Forelimb muscle (tissue), 1 donor: ENCODE measurements at places on chromosomes 5 and 9. TPM values are rescaled to one million over a fixed set of nuclear protein-coding genes. Genes with fewer than 3 reads are reported as not detected.

The LURAP1L gene
- 10.9 TPM for polyA plus RNA-seq

The MAN2A1 gene
- polyA plus RNA-seq = 40.4 TPM

The RFESD gene
- polyA plus RNA-seq = 2.7 TPM

The IFNE gene
- polyA plus RNA-seq = not detected

The C5orf52 gene
- polyA plus RNA-seq = not detected

The DOCK2 gene
- 2.6 TPM for polyA plus RNA-seq

The BARHL1 gene
- not detected for polyA plus RNA-seq

GRCh38 chr5:128123936-128124335 lies 40.4 kb downstream of the SLC12A2 start:
- no peak for DNase-seq

- no peak for DNase-seq
These were observed 9.8 kb downstream of the SUB1 start for GRCh38 chr5:32595118-32595517.

DNA sequence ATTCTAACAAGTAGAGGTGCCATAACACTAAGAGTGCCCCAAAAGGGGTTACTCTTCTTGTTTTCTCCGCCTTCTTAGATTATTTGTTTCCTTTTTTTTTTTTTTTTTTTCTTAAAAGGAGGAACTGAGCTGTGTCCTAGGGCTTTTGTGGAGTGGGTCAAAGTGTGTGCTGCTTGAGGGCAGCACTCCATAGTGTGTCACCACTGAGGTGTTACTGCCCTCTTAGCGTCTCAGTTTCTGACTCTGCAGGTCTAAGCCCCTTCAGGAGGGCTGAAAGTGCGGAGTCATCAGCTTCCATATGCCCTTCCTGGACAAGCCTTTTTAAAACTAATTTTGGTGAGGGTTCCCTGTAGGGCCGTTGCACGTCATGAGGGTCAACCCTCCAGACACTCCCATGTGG lies 12.6 kb upstream of the NANS start:
- no peak for DNase-seq

GRCh38 chr9:126108240-126108639 lies 218.4 kb upstream of the MVB12B start:
- DNase-seq = no peak

- no peak for DNase-seq
These were observed 204.9 kb downstream of the LRRC70 start for GRCh38 chr5:62783374-62784057.
